ENCODE measurements at places on chromosomes 4 and X.

DNA sequence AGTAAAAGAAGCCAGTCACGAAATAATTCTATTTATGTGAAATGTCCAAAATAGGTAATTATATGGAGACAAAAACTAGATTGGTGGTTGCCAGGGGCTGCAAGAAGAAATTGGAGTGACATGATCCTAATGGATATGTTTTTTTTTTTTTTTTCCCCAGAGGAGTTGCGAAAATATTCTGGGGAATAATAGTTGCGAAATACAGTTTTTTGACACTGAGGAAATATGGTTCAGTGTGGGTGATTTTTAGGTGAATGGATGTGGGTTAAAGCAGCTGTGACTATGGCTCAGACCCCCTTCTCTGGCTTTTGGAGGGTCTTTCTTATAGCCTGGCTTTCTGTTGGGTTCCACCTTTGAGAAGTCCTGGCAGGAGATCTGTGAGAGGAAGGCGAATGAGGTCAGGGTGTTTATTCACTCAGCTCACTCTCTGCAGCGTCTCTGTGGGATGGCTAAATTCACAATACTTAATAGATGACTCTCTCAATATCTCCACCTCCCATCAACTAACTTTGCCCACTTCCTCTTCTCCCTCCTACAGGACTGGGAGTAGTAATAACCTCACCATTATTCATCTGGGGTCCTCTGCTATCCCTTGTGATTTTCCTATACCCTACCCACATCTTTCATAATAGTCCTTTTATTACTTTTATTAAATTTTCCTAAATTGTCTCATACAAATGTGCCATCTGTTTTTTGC is 15.3 kb upstream of the RAB9B start:
- peak; percentile 67 for DNase-seq

DNA sequence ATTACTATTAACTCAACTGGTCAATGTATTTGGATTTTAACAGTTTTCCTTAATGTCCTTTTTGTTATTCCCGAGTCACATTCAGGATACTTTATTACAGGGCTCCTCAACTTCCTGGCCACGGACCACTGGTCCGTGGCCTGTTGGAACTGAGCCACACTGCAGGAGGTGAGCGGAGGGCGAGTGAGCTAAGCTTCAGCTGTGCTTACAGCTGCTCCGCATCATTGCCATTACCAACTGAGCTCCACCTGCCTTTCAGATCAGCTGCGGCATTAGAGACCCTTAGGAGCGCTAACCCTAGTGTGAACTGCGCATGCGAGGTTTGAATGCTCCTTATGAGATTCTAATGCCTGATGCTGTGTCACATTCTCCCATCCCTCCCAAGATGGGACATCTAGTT is 591.7 kb downstream of the CCSER1 start:
- no peak for DNase-seq

- peak; percentile 82 for DNase-seq
Measured at GRCh38 chr4:22389240-22389870, 126.5 kb downstream of the ADGRA3 start.

DNA sequence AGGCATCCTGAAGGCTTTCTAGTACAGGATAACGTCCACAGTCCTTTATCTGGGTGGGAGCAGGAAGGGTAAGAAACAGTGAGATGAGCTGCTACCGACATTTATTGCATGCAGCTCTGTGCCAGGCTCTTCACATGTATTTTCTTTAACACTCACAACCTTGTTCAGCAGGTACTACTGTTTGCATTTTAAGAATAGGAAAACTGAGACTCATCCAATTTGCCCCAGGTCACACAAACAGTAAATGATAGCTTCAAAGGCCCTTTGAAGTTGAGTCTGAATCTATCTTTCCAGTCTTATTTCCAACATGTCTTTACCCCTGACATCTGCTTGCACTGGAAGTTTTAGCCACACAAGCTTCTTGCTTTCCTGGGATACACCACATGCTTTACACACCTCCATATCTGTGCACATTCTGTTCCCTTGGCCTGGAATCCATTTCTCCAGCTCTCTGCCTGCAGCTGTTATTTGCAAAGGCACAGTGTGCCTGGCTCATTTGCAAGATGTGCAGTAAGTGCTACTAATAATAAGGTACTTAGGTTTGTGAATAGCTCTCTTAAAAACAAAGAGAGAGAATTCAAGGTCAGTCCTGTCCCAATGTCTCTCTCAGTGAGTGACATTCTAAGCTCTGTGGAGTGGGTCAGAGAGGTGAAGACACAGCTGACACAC is 61.2 kb downstream of the METTL14 start:
- no peak for DNase-seq

DNA sequence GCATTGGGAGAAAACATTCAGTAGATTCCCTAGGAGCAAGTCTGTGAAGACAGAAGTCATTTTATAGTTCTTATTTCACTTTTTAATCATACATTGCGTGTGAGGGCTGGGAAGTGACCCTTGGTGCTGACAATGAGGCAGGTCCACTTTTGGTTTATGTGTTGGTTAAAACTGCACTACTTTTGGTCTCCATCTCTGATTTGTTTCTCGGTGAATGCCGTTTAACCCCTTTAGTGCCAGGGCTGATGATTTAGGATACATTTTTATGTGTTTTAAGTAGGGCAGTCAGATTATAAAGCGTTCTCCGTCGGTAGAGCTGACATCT is 110.4 kb downstream of the AFF1 start:
- no peak for DNase-seq

DNA sequence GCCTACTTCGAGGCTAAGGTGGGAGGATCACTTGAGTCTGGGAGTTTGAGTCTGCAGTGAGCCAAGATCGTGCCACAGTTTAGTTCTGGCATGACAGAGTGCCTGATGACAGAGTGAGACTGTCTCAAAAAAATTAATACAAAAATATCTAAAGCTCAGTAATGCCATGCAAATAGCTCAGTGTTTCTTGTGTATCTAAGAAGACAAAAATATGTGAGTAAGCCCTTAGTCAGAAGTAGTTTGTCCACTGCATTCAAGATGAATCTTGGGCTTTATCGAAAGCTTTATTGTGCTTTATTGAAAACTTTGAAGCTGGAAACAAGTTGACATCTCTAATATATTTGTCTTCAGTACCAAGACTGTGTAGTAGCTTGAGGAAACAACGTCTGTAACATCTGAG is 115.9 kb downstream of the GPAT3 start:
- DNase-seq = no peak

DNA sequence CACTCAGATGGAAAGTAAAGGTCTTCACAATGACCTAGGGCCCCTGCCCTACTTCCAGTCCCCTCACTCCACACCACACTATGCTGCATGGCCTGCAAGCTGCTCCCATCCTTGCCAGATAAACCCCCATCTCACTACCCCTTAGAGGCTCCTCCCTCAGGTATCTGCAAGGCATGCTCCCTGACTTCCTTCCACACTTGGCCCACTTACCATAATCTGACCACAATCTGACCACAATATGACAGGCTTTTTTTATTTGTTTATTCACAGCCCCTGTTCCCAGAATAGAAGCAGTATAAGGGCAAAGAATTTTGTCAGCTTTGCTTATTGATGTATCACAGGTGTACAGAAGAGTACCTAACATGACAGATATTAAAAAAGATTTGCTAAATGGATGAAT is 124.7 kb downstream of the CAMK2D start:
- DNase-seq = peak; percentile 78

GRCh38 chr4:1381944-1382541 is 24.2 kb downstream of the NKX1-1 start:
- no peak for DNase-seq

GRCh38 chr4:73450398-73451004 is 14.5 kb downstream of the AFP start:
- peak; percentile 88 for DNase-seq

DNA sequence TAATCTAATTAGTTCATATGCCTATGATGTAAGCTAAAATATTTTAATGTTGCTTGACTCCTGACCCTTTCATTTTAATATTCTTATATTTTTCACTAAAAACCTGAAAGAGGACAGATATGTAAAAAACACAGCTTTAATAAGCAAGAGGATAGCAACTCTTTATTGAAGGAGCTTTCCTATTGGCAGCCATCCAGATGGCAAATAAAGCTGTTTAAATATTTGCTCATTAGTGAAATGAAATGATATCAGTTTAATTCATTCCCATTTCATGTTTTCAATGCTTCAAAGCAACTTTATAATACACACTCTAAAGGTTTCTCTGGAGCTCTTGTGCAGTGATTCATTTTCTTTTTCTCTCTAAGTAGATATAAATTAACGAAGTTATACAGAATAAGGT is 473.4 kb downstream of the PCDH7 start:
- no peak for DNase-seq

DNA sequence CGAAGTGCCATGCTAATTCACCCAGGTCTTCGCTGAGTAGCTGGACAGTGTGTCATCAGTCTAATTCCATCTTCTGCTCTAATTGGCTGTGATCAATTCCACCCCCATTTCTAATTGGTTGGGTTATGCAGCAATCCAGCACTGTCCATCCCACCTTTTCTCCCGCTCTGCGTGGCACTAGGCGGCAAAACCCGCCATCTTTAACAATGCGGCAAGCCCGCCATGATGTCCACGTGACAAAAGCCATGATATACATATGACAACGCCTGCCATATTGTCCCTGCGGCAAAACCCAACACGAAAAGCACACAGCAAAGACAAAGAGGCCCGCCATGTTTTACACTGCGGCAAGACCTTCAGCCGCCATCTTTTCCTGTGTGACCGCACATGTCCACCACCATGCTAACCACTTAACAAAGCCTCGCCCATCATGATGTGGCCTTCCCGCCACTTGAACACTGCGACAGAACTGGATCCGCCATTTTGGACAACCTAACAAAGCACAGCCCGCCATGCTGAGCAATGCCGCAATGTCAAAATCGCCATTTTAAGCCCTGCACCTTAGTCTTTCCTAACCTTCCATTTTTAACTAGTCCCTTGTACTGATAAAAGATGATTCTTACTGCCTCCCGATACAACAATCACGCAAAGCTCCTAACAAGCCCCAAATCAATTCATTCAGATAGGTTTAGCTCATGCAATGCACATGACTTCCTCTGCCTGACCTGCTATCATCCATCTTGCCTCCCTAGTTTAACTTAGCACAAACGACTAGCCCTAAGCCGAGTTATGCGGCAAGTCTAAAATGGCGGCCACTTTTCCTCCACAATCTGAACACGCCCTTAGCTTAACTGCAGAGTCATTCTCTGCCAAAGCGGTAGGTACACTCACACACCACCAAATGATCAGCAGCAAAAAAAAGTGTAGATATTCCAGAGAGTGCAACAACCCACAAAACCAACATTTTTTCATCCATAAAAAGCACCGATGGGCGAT is 288.3 kb downstream of the CHIC1 start:
- DNase-seq = no peak

GRCh38 chr4:24816797-24817196 is 21.4 kb downstream of the SOD3 start:
- peak; percentile 20 for DNase-seq

DNA sequence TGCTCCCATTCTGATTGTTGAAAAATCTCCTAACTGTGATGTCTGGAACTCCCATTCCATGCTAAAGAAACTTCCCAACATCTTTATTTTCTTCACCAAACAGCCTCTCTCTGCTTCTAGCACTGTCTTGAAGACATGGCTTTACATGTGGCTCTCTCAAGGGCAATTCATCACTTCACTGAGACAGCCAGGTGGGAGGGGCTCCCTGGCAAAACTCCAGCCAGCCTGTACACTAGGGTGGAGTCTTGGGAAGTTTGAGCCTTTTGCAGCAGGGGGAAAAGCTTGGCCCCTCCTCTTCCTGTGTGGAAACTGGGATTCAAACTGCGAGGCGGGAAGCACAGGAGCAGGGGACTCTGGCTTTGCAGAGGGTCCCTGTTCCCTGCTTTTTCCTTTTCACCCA is 130.5 kb upstream of the TTC29 start:
- DNase-seq = no peak

DNA sequence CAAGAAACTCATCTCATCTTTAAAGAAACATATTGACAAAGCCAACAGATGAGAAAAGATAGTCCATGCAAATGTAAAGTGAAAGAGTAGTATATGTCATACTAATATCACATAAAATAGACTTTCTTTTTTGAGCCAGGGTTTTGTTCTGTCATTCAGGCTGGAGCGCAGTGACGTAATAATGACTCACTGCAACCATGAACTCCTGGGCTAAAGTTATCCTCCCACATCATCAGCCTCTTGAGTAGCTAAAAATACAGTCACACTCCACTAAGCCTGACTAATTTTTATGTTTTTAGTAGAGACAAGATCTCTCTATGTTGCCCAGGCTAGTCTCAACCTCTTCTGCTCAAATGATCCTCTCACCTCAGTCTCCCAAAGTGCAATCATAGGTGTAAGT is 51.8 kb upstream of the TRAM1L1 start:
- peak; percentile 83 for DNase-seq

- DNase-seq = no peak
Measured at GRCh38 chr4:21032089-21032645, 331.9 kb downstream of the PACRGL start.

DNA sequence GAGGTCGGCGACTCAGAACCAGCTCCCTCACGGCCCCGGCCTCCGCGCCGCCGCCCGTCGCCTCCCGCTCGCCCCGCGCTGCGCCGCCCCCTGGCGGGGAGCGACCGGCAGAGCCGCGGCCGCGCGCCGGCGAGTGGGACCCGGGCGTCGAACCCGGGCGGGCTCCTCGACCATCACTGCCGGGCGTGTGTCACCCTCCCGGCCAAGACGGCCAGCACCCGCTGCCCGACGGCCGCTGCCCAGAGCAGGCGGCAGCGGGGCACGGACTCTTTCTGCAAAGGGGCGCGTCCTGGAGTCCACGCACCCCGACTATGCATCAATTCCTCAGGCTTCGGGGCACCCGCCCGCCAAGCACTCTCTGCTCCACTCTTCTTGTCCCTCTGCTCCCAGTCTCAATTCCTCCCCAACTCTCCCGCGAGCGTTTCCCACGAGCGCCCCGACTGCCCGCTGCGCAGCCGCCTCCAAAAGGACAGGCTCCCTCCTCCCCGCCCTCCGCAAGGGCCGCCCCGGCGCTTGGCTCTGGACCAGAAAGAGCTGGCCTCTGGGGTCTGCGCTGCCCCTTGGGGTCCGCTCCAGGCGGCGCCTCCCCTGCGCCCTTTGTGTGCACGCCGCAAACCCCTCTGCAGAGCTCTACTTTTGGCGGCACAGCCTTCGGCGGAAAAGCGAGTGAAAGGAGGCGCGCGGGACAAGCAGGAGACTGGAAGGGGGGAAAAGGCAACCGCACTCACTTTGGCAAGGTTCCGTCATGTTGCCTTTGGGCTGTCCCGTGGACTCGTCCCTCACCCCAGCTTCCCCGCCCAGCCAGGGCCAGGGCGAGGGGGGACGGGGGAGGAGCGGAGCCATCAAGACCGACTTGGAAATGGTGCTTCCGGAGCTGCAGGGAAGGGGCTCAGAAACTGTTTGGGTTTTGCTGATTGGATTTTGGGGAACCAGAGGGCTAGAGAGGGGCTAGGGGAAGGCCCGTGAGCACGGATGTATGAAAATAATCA is 1.0 kb downstream of the PDE5A start:
- DNase-seq = peak; percentile 35
